ENCODE measurements at places on chromosomes 7 and 10.

DNA sequence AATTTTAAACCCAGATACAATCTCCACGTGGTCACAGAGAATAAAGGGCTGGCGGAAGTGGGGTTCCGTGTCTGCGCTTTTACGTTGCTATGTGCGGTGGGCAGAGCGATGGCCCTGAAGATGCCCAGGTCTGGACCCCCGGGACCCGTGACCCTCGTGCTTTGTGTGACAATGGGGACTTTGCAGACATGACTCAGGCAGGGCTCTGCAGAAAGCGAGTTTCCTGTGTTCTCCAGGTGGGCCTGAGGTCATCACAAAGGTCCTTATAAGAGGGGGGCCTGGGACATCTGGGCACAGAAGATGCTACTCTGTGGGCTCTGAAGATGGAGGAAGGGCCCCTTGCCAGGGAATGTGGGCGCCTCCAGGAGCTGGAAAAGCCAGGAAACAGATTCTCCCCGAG is 95.3 kb downstream of the ELFN1 start:
- no peak for DNase-seq

- DNase-seq = no peak
Observed at GRCh38 chr10:123391275-123392028, 237.2 kb downstream of the BUB3 start.

GRCh38 chr10:116873134-116873533 is 23.8 kb downstream of the ENO4 start:
- no peak for DNase-seq

DNA sequence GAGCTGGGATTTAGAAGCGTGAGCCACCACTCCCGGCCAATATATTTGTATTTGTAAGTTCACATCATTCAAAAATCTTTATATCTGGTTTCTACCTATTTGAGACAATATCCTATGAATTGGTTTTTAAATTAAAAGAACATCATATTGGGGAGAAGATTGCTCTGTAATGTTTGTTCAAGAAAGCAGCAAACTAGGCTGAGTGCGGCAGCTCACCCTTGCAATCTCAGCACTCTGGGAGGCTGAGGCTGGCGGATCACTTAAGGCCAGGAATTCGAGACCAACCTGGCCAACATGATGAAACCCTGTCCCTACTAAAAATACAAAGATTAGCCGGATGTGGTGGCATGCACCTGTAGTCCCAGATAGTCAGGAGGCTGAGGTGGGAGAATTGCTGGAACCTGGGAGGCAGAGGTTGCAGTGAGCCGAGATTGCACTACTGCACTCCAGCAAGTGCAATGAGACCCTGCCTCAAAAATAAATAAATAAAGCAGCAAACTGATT is 9.4 kb downstream of the NIPSNAP2 start:
- DNase-seq = no peak

DNA sequence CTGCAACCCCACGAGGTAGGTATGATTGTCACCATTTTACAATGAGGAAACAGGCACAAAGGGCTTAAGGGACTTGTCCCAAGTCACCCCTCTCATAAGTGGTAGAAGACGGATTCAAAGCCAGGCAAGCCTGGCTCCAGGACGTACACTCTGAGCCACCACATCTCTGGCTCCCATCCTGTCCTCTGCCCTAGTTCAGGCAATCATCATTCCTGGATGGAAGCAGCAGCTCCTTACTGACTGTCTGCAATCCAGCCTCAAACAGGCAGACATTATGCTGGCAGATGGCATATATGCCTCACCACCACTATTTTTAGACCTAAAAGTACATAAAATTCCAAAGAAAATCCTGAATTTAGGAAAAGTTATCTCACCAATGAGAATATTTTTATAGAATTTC is 100.7 kb downstream of the USP6NL start:
- DNase-seq = no peak

DNA sequence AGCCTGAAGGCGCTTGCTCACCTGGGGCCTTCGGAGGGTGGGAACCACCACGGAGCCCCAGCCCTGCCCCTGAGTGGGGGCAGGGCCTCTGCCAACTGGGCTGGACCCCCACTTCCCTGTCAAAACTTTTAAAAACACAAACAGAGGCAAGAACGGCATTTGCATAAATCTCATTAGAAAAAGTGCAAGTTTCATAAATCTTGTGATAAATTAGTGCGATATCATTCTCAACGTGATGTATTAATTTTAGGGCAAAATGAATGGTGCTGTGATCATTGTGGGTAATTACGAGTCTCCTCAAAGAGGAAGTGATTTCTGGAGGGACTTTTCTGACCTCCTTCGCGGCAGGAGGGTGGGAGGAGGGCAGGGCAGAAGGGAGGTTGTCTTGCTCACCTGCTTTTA is 98.3 kb downstream of the CDH23 start:
- DNase-seq = peak; percentile 42

- DNase-seq = no peak
Observed at GRCh38 chr10:3573498-3573897, 211.5 kb downstream of the KLF6 start.

All from NB4 (cell line).